NCI-H1694 (cell line): ENCODE measurements at places on chromosomes 2 and 18.

DNA sequence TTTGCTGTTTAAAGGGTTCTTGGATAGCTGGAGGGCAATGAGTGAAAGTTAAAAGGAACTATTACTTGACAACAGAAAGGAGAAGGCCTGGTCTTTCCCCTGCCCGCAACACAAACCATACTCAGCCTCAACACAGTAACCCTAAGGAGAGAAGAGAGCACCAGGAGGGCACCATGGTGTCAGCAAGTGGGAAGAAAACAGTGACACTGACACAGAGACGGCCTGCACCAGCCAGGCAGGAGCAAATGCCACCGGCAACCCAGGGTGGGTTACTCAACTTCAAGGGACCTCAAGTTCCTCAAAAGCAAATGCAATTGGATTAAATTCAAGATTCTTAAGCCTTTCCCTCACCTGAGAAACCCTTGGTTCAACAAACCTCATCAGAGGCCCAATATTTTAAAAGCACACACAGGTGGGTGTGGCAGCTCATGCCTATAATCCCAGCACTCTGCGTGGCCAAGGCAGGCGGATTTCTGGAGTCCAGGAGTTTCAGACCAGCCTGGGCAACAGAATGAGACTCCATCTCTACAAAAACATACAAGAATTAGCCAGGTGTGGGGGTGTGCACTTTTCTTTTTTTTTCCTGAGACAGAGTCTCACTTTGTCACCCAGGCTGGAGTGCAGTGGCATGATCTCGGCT is 52.3 kb downstream of the TFCP2L1 start:
- no peak for DNase-seq

GRCh38 chr2:69122271-69122670 is 109.3 kb downstream of the ANTXR1 start:
- no peak for DNase-seq

- DNase-seq = no peak
Observed at GRCh38 chr2:218816561-218817011, 15.0 kb downstream of the PRKAG3 start.

DNA sequence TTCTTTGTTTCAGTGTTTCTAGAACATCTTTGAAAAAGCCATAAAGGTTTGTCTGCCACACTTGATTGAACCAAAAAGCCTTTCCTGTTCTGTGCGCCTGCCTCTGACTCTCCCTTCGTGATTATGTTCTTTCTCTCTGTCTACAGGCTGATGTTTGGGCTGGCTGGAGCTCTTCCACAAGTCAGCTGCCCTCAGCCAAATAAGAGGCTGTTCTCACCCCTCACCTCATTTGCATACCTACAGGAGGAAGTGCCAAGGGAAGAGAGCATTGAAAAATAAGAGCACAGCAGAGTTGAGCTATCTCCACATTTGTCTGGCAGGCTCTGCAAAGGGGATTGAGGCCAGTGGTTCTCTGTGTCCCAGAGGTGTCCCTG is 15.8 kb downstream of the INPP5D start:
- no peak for DNase-seq

- no peak for DNase-seq
Observed at GRCh38 chr2:200787351-200788120, 24.2 kb upstream of the BZW1 start.

GRCh38 chr2:134306521-134306920 is 52.6 kb downstream of the MGAT5 start:
- DNase-seq = no peak

GRCh38 chr2:8095978-8096377 is 585.9 kb upstream of the ID2 start:
- no peak for DNase-seq

GRCh38 chr2:158904627-158905177 is 63.7 kb upstream of the TANC1 start:
- no peak for DNase-seq

DNA sequence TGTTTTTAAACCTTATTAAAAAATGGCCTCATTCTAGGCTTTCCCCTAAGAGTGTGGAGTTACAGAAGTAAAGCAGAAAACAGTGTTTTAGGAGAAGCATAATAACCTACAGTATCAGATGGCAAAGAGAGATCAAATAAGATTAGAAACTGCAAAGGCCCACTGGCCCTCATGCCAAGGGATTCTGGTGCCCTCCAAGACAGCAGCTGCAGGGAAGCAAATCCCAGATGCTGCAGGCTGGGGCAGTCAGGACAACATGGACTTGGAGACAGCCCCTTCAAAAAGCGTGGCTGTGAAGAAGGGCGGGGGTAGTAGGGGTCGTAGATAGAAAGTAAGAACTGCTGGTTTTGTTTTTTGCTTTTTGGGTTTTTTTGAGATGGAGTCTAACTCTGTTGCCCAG is 28.3 kb upstream of the EPG5 start:
- DNase-seq = no peak

- DNase-seq = no peak
Observed at GRCh38 chr2:224807153-224807964, 91.2 kb upstream of the CCDC195 start.

DNA sequence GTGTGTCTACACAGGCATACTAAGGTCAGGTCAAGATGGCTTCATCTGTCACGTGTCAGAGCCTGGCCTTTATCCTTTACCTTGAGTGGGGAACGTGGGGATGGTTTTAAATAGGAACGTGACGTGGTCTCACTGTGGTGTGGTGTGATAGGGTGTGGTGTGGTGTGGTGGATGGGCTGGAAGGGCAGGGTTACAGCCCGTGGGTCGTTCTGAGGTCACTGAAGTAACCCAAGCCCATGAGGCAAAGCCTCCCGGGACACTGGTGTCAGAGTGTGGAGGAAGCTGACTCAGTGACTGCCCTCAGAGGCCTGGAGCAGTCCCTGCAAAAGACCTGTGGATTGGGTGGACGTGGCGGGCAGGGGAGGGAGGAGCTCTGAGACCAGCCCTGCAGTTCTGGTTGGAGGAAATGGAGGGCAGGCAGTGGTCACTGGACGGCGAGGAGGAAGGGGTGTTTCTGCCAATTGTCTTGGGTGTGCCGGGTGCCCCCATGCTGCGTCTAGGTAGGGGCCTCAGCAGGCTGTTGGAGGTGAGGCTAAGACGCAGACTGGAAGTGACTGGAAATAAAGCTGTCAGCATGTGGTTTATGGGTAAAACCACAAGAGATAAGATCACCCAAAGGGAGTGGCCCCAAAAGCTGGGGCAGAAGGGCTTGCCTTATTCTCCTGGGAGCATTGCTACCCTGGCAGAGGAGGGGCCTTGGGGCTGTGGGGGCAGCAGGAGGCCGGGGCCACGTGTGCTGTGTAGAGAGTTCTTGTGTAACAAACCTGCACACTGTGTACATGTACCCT is 84.8 kb downstream of the SH3RF3 start:
- no peak for DNase-seq

GRCh38 chr2:201911372-201911771 is 105.0 kb downstream of the CDK15 start:
- no peak for DNase-seq

GRCh38 chr2:239330836-239331235 is 70.0 kb downstream of the HDAC4 start:
- no peak for DNase-seq

- DNase-seq = no peak
Observed at GRCh38 chr2:86352137-86352726, 14.8 kb upstream of the REEP1 start.

GRCh38 chr2:240514631-240515030 is 43.2 kb downstream of the ANKMY1 start:
- DNase-seq = no peak

DNA sequence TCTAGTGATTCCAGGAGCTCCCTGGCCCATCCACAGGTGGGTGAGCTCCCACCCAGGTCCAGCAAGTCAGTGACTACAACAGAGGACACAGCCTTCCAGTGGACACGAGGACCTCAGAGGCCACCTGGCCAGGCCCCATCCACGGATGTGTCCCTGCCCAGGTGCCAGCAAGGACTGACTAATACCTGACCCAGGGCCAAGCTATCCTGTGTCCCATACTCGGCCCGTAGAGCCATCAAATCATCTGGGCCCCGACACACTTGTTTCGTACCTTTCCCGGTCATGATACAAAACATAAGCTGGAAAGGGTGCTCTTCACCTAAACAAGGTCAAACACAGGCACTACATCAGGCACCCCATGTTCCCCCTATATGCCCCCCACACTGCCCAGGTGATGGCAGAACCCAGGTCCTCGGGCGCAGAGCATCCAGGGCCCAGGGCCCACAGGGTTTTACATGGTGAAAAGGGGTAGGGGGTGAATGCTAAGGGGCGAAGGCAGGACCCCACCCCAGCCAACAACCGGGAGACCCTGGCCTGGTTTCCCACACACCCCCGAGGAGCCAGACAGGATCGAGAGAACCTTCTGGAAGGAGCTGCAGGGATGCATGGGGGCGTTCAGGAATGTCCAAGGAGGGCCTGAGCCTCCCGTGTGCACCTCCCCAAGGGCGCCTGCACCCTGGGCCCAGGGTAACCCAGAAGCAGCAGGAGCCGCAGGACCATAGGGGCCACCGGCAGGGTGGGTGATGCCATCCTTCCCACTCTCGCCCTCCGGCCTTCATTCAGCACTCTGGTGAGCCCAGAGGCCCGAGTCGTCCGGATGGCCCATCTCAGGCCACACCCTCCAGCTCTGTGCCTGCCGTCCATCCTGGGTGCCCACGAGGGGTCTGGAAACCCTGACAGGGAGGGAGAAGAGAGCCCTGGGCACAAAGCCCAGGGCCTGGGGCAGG is 94.3 kb downstream of the HDAC4 start:
- DNase-seq = no peak

DNA sequence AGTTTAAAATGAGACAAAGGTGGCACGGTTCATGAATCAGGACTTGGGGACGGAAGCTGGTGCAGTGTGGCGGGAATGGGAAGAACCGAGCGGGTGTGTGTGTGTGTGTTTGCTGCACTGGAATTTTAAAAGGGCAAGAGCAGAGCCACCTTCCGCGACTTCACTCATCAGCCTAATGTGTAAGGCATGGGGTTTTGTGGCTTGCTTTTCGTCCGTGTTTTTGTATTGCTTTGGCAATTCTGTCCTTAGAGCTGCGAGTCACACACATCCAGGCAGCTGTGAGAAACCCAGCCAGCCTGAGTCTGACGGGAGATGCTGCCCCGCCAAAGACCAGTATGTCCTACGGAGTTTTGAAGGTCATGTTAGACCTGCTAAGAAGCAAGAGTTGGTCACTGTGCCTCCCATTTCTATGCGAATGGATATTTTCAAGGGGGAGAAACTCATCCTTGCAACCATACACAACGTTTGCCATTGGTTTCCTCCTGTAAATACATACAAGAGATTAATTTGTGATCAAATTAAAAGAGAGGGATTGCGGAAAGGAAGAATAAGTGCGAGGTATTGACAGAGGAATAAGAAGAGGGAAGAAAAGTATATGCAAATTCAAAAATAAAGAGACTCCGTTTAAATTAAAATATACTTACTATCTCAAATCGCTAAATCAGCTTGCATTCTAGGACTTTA is 665 bp upstream of the CACNB4 start:
- no peak for DNase-seq

DNA sequence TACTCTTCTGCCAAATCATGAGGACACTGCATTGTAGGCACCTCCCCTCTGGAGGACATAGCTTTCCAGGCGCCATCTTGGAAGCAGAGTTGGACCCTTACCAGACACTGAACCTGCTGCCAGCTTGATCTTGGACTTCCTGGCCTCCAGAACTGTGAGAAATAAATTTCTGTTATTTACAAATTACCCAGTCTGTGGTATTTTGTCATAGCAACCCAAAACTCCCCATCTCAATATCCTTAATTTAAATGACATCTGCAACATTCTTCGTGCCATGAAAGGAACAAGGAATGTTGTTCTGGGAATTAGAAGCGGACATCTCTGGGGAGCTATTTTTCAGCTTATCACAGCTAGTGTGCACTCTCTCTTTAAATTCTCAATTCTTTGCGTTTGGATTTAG is 57.4 kb upstream of the CHRNA1 start:
- no peak for DNase-seq

DNA sequence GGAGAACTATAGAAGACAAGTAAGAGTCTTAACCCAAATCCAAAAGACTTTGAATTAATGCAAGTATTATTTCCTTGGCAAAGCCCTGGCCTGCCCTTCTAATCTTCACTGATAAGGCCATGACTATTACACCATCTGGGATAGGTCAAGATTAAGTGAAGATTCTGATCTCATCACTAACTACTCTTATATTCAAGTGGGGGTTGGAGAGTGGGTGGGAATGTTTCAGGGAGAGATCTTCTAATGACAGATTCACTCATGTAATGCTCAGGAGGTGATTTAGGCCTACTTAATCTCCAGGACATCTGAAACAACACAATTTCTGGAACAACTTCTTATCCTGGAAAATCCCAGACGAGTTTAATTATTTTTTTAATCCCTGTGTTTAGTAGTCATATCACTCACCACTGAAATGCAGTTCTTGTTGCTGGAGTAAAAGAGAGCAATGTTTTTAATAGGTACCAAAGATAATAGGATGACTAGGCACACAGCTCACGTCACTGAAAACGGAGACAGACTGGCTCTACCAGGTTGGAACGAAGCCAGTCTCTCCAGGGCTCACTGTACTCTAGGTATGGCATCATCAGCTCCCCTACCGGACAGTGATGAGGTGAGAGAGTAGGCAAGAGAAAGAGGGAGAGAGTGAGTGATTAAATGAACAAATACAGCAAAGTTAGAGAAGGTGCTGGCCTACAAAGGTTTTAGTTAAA is 133.1 kb downstream of the NCKAP5 start:
- DNase-seq = peak; percentile 31

GRCh38 chr2:210528716-210529115 is 27.7 kb upstream of the CPS1 start:
- no peak for DNase-seq

DNA sequence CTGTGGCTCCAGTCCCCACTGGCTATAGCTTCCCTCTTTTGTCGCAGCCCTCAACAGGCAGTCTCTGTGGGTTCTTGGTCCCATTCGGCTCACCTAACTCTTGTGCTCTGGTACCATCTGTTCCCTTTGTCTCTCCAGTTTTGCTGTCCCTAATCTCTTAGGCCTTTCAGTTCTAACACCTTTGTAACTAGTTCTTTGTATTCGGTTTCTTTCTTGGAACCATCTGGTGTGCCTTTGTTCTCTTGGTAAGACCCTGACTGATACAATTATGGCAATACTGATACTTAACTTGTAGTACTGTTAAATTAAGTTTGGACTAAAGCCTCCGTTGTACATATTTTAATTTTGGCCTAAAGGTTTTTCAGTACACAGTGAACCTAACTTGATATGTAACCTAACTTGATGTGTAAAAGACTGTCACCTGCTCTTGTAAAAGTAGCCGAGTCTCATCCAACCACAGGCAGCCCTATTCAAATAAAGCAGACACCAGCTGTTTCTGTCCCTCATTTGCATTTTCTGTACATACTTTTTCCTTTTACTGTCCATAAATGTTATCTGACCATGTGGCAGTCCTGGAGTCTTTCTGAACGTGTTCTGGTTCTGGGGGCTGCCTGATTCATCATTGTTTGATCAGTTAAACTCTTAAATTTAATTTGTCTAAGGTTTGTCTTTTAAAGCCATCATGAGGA is 4.8 kb upstream of the MRPL44 start:
- DNase-seq = no peak

DNA sequence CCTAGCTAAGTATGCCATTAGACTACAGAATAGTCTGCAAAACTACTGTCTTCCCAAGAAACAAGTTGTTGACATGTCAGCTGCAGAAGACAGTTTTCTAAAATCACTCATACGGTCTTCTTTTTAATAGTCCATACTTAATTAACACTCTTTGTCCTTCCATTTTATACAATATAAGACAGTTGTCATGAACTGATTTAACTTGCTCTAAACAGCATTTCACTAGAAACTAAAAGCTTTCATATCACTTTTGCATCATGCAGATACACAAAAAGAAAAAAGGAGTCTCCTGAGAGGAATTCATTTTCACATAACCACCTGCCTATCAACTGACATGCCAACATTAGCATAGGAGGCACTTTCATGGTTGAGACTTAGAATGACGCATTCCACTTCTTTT is 1159.6 kb upstream of the CHAC2 start:
- DNase-seq = no peak

GRCh38 chr2:152718076-152718908 is at the start of gene ARL6IP6:
Gene ARL6IP6, plus strand, starts transcription at chr2:152718620. Its CDS starts 5 bp downstream, at chr2:152718625.
- DNase-seq = peak; percentile 78
